ENCODE measurements at places on chromosomes 7 and 10.

DNA sequence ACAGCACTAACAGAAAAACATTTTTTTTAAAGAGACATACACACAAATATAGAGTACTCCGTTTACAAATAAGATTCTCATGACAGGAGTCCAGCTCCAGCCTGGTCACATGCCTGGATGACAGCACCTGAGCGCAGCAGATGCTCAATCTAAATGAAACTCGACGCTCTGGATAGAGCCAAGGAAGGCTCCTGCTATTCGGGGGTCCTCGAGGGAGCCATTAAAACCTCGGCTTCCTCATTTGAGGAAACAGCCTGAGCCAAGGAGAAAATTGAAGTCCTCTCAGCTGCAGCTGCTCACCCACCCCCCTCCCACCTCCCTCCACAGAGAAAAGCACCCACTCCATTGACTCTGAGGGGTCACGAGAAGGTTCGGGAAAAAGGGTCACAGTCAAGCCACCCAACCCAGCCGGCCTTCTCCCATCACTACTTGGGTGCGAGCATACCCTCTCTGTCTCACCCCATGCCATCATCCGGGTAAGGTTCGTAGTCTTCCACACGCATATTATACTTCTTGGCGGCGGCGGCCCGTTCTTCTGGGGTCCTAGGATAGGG, 673 bp downstream of the NDUFB8 start:
- no peak for DNase-seq

DNA sequence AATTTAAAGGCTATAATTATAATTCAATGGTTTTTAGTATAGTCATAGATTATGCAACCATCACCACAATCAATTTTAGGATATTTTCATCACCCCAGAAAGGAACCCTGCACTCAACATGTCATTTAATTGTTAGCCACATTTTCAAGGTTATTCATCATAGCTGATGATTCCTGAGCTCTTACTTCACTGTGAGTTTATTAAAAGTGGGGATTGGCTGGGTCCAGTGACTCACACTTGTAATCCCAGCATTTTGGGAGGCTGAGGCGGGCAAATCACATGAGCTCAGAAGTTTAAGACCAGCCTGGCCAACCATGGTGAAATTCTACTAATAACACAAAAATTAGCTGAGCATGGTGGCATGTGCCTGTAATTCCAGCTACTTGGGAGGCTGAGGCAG, 787 bp downstream of the CCL26 start:
- DNase-seq = no peak

- no peak for DNase-seq
These were observed 171.6 kb upstream of the MKI67 start for GRCh38 chr10:128297709-128298378.

DNA sequence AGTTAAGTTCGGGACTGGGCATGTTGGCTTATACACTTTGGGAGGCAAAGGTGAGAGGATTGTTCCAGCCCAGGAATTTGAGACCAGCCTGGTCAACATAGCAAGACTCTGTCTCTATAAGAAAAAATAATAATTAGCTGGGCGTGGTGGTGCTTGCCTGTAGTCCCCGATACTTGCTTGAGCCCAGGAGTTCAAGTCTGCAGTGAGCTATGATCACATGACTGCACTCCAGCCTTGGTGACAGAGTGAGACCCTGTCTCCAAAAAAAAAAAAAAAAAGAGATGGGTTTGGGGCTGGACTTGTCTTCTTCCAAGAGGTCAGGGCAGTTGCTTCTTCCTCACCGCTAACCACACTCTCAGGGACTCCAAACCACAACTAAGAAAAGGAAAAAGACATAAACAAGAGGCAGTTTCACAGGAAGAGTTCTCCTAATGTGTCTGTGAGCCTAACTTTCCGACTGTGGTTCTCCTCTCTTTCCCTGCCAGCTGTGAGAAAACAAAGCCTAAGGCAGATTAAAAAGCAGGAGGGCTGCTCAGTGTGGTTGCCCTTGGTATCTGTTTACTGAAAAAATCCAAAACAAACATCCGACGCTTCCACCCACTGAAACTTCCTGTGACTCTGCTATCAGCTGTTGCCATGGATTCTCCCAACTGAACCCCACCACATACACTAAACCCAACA, 2.4 kb upstream of the SERPINE1 start:
- DNase-seq = peak; percentile 90

DNA sequence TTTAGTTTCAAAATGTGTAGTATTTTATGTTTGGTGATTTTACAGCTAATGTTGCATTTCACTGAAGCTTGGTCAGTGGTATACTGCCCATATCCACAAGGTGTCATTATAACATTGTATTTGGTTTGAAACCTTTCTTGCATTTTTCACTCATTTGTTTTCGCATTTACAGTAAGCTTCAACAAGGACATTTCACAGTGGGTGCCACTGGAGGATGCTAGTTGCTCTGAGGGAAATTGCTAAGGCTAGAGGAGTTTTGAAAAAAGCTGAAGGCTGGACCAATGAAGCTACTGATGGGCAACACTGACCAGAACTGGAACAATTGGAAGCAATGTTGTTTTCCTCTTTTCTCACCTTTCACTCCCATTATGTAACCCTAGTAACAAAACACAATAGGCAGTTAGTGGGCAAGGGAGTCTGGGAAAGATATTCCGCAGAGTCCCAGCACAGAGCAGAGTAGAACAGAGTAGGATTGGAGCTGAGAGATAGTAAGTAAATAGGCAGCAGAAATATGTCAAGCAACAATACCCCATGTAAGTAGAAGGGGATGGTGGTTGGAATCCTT, 23.6 kb upstream of the SRI start:
- peak; percentile 70 for DNase-seq

- DNase-seq = no peak
These were observed 216.4 kb downstream of the MLLT10 start for GRCh38 chr10:21750424-21750823.

- no peak for DNase-seq
These were observed 265.2 kb upstream of the PHF14 start for GRCh38 chr7:10708447-10708846.

DNA sequence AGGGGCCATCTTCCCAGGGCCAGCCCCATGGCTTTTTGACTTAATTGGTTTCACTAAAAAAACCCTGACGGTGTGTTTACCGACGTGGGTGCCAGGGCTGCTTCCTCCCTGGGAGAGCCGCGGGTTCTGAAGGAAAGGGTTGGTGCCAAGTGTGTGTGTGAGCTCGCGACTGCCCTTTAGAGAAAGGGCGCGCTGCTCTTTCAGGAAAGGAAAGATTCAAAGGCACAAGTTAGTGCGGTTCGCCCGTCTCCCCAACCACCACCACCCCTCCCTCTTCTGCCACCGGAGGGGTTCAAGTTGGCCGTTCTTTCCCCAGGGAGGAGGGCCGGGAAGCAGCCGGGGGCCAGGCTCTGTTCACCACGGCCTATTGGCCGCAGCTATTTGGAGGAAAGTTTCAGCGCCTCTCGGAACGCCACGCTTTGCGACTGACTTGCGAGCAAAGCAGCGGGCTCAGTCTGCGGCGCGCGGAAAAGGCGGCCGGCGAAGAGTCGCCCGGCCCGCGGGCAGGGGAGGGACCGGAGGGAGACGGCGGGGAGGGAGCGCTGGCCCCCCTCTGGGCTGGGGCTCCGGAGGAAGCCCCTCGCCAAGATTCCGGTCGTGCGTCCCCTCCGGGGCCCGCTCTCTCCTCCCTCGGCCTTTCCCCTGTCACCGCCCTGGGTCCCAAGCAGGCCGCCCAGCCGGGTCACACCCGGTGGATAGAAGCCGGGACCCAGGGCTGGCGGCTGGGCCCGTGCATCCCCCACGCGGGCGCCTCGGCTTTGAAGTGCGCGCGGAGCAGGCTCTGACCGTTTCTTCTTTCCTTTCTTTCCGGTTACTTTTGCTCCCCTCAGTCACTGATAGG, 165.9 kb upstream of the PPP1R3A start:
- no peak for DNase-seq

- DNase-seq = no peak
These were observed 28.0 kb upstream of the VSIR start for GRCh38 chr10:71801361-71801760.

- no peak for DNase-seq
These were observed 91.6 kb upstream of the CXCL12 start for GRCh38 chr10:44476409-44477045.

GRCh38 chr7:99562832-99563231, 4.4 kb downstream of the ZNF655 start:
- peak; percentile 94 for DNase-seq

DNA sequence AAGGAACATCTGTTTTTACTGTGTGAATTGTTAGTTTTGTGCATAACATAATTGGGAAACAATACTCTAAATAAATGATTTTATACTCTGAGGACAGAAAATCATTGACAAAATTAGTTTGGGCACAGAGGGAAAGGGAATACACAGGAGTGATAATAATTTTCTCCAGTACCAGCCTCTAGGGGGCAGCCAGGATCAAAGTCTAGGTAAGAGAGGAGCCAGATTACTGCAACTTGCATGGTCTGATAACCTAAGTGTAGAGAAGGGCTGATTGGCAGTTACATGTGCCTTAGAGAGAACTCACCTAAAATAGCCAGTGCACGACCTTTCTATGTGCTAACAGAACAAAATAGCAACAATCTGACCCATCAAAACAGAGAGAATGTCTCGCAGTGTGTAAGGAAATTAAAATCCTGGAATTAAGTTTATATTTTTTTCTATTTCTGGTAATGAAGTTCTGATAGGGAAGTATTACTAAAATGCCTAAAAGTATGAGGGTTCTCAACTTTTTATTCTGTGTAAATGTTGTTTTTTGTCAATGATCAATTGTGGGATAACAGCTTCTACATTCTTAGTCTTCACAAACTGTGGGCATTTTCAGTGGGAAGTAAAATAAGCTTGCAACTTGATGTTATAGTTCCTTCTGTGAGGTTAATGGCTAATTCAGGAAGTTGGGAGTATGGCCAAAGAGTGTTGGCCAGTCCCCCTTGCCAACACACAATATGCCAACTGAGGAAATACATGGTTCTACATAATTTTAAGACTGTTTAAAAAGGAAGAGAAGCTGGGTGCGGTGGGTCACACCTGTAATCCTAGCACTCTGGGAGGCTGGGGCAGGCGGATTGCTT, 66.4 kb downstream of the EXOC6 start:
- DNase-seq = peak; percentile 19

- DNase-seq = no peak
These were observed 3.1 kb upstream of the ZNF12 start for GRCh38 chr7:6709808-6710207.

GRCh38 chr10:14531974-14532373, 201.2 kb upstream of the FRMD4A start:
- no peak for DNase-seq

DNA sequence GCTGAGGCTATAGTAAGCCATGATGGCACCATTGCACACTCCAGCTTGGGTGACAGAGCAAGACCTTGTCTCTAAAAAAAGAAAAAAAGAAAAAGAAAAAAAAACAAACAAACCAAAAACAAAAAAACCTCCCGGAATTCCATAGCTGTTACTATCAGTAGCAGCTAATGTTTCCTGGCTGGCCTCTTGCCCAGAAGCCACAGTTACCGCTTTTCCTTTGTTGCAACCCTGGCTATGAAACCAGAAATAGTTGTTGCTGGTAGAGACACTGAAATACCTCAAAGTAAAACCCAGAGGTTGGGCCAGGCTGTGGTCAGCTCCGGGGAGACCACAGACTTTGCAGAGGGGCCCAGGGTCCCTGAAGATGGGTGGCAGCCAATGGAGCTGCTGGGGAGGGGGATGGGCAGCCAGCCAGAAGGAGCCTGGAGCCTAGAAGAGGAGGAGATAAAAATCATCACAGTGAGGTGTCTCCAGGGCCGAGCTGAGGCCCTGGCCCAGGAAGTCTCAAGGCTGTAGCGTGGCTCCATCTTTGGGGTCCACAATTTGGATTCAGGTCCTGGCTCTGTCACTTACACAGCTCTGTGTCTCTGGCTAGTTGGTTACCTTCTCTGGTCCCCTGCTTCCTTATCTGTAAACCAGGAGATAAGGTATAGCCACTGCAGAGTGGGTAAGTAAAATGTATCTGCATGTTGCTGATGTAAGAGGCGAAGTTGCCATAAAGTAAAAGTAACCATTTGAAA, 3.4 kb upstream of the CHST12 start:
- peak; percentile 91 for DNase-seq

GRCh38 chr10:29862923-29863614, 196.3 kb downstream of the JCAD start:
- peak; percentile 93 for DNase-seq

- no peak for DNase-seq
These were observed 120.6 kb upstream of the AGK start for GRCh38 chr7:141430455-141431139.

DNA sequence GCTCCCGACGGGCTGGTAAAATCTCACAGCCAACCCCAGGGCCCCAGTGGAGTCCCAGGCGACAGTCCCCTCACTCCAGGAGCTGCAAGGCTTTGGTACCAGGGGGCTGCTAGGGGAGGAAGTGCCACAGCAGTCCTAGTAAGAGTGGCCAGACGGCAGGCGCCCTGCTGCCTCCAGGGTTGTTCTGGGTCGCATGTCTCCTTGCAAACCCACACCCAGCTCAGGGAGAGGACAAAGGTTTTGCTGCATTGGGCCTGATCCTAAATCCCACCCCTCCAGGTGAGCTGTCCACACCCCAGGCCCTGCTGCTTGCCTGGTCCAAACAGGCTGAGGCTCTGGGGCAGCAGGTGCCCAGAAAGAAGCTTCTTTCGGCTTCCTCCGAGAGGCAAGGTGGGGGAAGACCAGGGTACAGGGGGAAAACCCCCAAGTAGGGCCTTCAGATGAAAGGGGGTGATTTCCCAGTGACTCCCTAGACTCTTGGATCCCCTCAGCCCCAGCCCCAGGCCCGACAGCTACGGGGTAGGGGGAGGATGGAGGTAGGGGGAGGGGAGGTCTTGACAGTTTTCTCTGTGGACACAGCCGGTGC, 4.2 kb upstream of the KCP start:
- DNase-seq = no peak

GRCh38 chr10:18010050-18010449, 58.3 kb downstream of the SLC39A12 start:
- DNase-seq = no peak

GRCh38 chr7:4561795-4562194, 120.3 kb upstream of the FOXK1 start:
- DNase-seq = no peak

- no peak for DNase-seq
These were observed 404.2 kb downstream of the PTPRN2 start for GRCh38 chr7:158183431-158183830.

- DNase-seq = no peak
These were observed 230.9 kb upstream of the AGK start for GRCh38 chr7:141320287-141320686.

DNA sequence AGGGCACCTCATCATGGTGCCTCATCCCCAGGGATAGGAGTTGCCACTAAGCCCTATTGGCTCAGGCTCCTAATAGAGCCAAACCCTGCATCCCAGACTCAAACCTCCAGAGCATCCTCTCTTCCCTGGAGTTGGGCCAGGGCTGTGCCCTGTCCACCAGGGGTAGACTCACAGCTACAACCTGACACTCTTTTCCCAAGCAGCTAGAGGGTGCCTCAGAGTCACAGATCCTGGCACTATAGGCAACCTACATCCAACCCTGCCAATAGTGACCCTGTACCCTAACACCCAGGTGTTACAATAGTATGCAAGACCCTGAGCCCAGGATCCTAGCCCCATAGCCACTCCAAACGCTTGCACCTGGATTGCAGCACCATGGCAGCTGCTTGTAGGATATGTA, 64.0 kb upstream of the PLA2G12B start:
- no peak for DNase-seq

GRCh38 chr7:98250789-98251188, 1.2 kb downstream of the TECPR1 start:
- no peak for DNase-seq

- no peak for DNase-seq
These were observed 17.9 kb downstream of the COPG2 start for GRCh38 chr7:130650611-130651120.

Measured in COLO829 (cell line).